Activated T-cell treated with anti-CD3 and anti-CD28 coated beads for 1 hour (primary cell): ENCODE measurements at places on chromosomes 3 and 15.

DNA sequence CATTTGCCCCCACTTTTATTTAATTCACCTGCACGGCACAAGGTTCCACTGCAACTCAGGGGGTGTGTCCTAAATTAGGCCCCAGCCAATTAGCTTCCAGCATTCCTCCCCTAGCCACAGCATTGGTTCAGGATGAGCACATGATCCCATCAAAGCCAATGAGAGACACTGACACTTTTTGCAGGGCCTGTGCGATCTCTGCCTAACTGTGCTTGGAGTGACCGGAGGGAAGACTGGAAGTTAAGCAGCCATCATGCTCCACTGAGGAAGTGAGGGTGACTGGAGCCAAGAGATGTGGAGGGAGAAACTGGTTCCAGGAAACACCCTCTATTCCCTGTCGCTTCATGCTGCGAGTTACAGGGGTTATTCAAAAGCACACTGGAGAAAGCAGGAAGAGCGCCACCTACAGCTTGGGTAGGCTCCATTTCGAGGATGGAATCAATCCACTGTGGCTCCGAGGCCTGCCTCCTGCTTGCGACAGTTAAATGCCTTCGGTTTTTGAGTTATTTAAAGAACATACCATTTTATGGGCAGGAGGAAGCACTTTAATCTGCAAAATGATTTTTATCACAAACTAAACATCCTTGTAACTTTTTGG, 122.2 kb upstream of the WNT5A start:
- no peak for DNase-seq

GRCh38 chr3:20128358-20128757, 57.6 kb downstream of the SGO1 start:
- no peak for DNase-seq

GRCh38 chr15:57614241-57614640, 22.5 kb downstream of the MYZAP start:
- no peak for DNase-seq

GRCh38 chr3:40930131-40930538, 269.2 kb upstream of the CTNNB1 start:
- DNase-seq: no peak

- DNase-seq: no peak
Measured at GRCh38 chr15:92429378-92430068, 35.8 kb downstream of the ST8SIA2 start.

DNA sequence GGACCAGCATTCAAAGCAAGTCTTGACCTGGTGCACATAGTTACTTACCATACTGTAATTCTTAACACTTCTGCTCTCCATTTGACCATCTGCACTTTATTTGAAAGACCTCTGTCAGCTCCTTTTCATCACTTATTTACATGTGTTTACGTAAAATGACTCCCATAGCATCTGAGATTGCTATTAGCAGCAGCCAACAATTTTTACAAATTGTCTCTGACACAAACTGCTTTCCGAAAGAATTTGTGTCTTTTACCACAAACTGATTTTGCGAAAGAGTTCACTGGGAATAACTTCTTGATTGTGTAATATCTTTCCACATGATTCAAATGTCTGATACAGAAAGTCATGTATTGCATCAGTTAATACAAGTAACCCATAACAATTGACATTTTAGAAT, 144.1 kb upstream of the PEX5L start:
- no peak for DNase-seq

- no peak for DNase-seq
Measured at GRCh38 chr3:50251220-50251619, 15.2 kb downstream of the GNAI2 start.

- DNase-seq: no peak
Measured at GRCh38 chr3:50978991-50979667, 304.4 kb downstream of the DOCK3 start.

GRCh38 chr3:150377601-150378300, 30.3 kb upstream of the TSC22D2 start:
- no peak for DNase-seq

GRCh38 chr3:114092151-114093015, 35.8 kb downstream of the QTRT2 start:
- no peak for DNase-seq
